Activated naive CD8-positive, alpha-beta T cell treated with anti-CD3 and anti-CD28 coated beads, Interleukin-2, amount 50 U/mL, for 16 hours (primary cell): ENCODE measurements at places on chromosomes 2 and 18.

DNA sequence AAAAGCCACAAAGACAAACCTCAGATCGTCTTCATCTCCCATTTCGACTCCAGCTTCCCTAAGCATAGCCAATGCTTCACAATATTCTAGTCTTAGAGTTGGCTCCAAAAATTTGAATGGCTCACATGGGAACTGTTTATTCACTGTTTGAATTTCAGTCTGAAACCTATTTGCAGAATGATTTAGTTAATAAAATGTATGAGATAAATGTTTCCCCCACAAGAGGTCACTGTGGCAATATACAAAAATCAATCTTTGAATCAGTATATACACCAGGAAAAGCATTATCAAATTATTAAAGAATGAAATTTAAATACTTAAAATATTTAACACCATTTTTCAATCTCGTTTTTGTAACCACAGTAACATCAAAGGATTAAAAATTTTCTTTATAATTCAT lies 40.0 kb upstream of the MCM6 start:
- no peak for DNase-seq

GRCh38 chr2:172749388-172749787 lies 13.7 kb downstream of the RAPGEF4 start:
- no peak for DNase-seq

GRCh38 chr2:31931916-31932315 lies 78.9 kb downstream of the MEMO1 start:
- no peak for DNase-seq

GRCh38 chr2:207015901-207016300 lies 76.6 kb downstream of the CPO start:
- no peak for DNase-seq

DNA sequence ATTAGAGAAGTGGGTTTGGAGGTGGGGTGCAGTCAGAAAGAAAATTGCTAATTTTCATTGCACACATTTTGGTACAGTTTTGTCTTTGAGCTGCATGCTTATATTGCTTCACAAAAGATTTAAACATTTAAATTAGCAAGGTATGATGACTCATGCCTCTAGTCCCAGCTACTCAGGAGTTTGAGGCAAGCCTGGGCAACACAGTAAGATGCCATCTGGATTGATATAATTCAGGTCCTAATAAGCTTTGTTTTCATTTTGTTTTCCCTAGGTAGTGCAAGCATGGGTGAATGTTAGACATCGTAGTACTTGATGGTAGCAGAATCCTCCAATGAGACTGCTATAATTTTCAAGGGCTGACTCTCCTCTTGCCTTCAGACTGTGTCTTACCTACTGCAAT lies 396.7 kb upstream of the RGPD4 start:
- DNase-seq: no peak

GRCh38 chr18:10727477-10727876 lies 201.7 kb downstream of the NAPG start:
- no peak for DNase-seq

- no peak for DNase-seq
These were observed 77.1 kb downstream of the SMAD4 start for GRCh38 chr18:51107082-51107481.

- no peak for DNase-seq
These were observed 12.9 kb upstream of the NABP1 start for GRCh38 chr2:191664823-191665677.

- no peak for DNase-seq
These were observed 61.0 kb downstream of the GLS start for GRCh38 chr2:190941571-190941970.

DNA sequence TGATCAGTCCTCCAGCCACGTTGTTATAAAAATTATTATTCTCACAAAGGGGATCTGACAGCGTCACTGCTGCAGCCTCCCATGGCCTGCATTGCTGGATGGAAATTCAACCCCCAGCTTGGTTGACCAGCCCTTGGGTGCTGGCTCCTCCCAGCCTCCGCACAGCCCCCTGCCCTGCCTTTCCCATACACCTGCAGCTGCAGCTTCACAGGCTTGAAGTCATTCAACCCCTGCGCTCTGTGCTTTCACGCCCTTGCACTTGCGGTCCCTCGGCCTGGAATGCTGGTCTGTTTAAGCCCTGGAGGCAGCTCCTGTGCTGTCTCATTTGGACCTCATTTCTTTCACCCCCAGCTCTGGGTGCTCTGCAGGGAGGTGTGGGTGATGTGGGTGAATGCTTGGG lies 860 bp upstream of the CD8A start:
- no peak for DNase-seq

- no peak for DNase-seq
These were observed 765 bp upstream of the ING5 start for GRCh38 chr2:241701149-241701398.

GRCh38 chr2:223042284-223042683 lies 9.7 kb upstream of the KCNE4 start:
- DNase-seq: no peak

- no peak for DNase-seq
These were observed 24.7 kb upstream of the GPC1 start for GRCh38 chr2:240410808-240411207.

GRCh38 chr2:230494980-230495379 lies 79.0 kb downstream of the SP100 start:
- no peak for DNase-seq

- no peak for DNase-seq
These were observed 266.2 kb downstream of the PHLPP1 start for GRCh38 chr18:62981566-62981965.

- DNase-seq: no peak
These were observed 32.6 kb downstream of the HYCC2 start for GRCh38 chr2:201038855-201039254.

DNA sequence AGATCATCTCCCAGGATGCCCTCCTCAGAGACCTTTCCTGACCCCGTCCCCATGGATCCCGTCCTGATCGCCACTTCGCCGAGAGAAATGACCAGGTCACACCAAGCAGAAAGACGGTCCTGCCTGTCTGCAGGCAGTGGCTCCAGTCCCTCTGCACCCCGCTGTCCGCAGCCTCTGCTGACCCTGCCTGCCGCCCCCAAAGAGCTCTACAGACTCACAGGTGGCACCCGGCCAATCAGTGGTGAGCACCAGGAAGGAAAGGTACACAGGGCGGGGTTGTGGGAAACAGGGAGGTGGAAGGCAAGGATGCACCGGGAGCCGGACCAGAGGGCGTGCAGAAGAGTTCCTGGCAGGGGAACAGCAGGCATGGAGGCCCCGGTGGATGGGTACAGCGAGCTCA lies 94.8 kb downstream of the NDUFA10 start:
- DNase-seq: no peak

DNA sequence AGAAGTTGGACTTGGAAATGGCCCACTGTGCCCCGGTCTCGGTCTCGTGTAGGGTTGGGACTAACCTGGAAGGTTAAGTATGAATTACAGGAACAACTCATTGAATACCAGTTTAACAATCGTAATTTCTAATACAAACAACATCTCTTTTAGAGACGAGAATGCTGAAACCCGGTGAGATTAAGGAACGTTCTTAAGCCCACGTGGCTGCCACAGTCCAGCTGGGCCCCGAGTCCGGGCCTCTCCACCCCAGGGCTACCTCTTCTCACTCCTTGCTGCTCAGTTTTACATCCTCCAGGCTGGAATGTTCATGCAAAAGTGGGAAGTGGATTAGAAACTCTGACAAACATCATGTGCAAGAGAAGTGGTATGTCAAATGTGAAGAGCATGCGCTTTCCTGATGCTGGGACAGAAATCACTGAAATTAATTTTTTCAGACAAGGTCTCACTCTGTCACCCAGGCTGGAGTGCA lies 29.4 kb downstream of the NGEF start:
- no peak for DNase-seq

DNA sequence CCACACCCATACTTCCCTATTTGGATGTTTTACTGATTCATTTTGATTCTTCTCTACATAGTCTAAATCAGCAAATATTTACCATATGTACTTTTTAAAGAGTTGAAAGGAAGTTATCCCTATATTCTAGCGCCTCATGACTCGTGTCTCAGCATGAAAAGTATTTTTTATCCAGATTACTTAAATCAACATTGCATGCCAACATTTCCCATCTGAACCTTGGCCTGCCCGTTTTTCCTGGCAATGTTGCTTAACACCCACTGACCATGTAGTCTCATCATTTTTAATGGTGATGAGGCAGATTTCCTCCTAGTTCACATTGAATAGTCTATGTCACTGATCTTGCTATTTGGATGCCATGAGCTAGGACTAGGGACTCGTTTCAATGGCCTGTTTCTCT lies 13.2 kb upstream of the SCYGR5 start:
- no peak for DNase-seq

DNA sequence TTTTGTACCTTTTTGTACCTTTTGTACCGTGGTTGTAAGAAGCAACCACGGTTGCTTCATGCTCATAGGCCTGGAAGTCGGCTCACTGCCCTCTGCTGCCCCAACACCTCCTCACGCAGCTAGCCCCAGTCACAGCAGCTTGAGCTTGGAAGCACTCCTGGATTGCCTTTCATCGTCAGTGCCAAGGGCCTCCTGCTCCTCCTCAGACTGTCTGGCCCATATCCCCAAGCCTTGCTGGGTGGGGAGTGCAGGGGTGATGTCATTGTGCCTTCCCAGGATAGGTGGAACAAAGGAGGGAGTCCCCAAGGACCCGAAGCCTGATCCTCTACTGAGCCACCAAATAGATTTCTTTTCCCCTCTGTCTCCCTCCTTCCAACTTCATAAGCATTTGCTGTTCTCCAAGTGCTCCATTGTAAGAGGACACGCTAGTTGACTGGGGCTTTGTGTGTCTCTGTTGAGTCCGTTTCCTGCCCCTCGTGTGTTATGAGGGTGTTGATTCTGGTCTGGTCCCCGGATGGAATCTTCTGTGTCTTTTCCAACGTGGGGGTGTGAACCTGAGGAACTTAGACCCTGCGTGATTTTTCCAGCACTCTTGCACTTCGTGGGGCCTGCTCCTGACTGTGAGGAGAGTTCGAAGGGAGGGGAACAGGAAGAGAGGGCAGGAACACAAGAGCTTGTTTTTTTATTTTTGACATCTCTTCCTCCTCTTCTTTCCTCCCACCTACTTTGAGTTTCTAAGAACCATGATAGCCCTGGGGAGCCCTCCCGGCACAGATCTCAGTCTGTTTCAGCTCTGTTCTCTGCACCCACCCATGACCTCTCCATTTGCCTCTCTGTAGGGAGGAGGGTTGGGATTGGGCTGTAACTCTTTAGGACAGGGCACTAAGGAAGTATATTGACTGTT lies 127.2 kb upstream of the EML6 start:
- no peak for DNase-seq

GRCh38 chr2:127612111-127612822 lies 33.7 kb upstream of the GPR17 start:
- DNase-seq: no peak

GRCh38 chr18:36942264-36942663 lies 113.3 kb downstream of the KIAA1328 start:
- DNase-seq: no peak

- DNase-seq: no peak
These were observed 225.5 kb downstream of the DYSF start for GRCh38 chr2:71678874-71679273.

DNA sequence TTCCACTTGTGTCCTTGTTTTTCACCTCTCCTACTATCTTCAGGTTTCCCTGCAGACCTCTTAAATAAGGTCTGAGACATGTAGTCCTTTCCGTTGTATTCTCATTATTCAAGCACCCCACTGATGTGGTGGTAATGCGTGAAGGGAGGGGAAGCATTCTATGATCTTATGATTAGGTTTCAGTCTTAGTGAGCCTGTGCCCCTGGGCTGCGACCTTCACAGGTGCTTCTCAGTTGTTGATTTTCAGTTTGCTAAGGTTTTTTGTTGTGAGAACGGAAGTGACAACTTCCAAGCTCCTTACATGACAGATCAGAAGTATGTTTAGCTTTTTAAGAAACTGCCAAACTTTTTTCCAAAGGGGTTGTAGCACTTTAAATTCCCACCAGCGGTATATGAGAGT lies 41.3 kb downstream of the VPS54 start:
- DNase-seq: no peak

- no peak for DNase-seq
These were observed 83.9 kb downstream of the SH3YL1 start for GRCh38 chr2:179886-180285.

- no peak for DNase-seq
These were observed 32.9 kb downstream of the CFAP210 start for GRCh38 chr2:169661265-169661664.

DNA sequence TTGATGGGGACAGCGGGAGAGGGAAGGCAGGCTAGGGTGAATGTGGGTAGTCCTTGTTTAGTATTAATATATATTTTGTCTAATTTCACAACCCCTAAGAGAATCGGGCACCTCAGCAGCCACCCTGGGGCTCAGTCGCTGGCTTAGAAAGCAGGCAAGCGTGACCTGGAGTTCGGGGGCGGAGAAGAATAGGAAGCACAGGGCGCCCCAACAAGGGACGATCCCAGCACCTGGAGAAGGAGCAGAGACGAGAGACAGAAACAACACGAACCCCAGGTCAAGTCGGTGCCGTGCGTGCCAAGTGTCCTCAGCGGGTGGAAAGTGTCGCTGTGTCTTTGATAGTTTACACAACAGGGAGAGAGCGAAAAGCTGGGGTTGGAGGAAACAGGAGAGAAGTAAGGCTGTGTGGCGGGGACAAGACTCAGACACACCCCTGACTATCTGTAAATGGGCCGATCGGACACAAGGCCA lies 95.4 kb downstream of the NFATC1 start:
- DNase-seq: no peak

GRCh38 chr2:120783969-120784372 lies 48.3 kb downstream of the GLI2 start:
- DNase-seq: no peak

DNA sequence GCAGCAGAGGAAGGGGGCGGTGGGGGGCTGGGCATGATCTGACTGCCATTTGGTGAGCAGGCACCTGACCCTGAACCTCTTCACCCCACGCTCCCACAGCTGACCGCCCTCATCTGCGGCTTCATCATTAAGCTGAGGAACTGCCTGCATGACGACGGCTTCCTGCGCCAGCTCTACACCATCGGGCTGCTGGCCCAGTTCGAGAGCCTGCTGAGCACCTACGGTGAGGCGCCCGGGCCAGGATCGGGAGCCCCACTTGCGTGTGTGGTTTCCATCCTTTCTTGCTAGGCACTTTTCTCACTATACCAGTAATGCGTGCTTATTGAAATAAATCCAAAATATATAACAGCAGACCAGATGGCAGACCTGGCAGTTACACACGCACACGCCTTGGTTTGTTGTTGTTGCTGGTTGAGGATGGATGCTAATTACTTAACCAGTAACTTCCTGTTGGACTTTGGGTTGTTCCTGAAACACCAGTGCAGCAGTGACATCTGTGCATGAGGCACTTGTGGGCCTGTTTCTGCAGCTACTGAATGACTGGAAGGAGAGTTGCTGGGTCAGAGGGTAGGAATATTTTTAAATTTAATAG lies 43.7 kb downstream of the COA5 start:
- no peak for DNase-seq

GRCh38 chr2:172745636-172746035 lies 10.0 kb downstream of the RAPGEF4 start:
- no peak for DNase-seq
